ENCODE measurements at places on chromosomes 12 and 14. TPM values are rescaled to one million over a fixed set of nuclear protein-coding genes. Genes with fewer than 3 reads are reported as not detected.

NUP37 gene
- total RNA-seq: 24.6 TPM

HOXC6 gene
- total RNA-seq: 0.70 TPM

GPRC5D gene
- not detected for total RNA-seq

SLC10A1 gene
- not detected for total RNA-seq

DNA sequence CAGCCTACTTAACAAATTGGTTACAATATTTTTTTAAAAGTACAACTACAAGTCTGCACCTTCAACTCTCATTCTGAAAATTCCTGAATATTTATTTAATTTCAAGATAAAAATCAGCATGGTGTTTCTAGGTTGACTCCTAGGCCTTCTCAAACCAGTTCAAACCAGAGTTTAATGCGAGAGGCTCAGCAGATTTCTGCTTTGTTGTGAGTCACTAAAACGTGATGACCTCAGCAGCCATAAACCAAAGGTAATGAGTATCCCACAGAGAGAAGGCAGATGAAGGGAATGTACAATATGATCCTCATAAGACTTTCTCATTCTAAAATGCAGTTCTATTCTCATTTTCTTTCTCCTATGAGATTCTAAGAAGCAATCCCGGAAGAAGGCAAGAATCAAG, 1.5 kb downstream of the PRDM4 start:
- peak; percentile 29 for DNase-seq

GRCh38 chr14:72237722-72238666, 305.8 kb downstream of the RGS6 start:
- DNase-seq: no peak

DNA sequence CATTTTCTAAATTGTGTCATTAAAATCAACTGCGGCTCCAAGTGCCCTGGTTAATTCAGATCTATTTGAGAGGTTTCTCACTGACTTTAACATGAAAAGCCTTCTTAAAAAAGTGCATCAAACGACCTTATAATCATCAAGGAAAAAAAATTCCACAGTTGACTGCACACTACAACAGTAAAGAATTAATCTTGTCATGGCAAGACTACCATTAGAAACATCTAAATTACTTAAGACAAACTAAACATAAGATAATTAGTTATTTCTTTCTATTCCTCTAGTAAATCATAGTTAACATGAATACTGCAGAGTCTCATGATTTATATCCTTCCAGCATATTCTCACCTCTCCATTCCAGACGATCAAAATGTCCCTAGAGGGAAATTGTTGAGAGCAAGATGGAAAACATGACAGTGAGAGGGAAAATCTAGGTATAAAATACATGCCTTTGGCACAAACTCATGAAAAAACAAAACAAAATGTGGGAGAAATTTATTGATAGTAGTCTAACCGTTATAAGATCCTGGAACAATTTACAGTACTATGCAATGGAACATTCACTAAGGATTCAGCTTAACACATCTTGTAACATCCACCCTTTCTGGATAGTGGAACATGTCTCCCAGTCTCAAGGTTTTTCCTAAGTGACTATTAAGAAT, 112.5 kb downstream of the PRKD1 start:
- DNase-seq: no peak

GRCh38 chr12:48696626-48697025, 14.6 kb upstream of the KANSL2 start:
- DNase-seq: no peak
